ENCODE measurements at places on chromosomes 16 and 17. TPM values are rescaled to one million over a fixed set of nuclear protein-coding genes. Genes with fewer than 3 reads are reported as not detected.

Gene KIF2B
- total RNA-seq, result not detected

Gene ZDHHC1
- total RNA-seq, result 9.1 TPM

Gene MYH4
- not detected for total RNA-seq

Gene MPP3
- 19.5 TPM for total RNA-seq

Gene CBX2
- 28.3 TPM for total RNA-seq

Gene NOG
- total RNA-seq, result 0.25 TPM

Gene CBFA2T3
- total RNA-seq, result 19.1 TPM

Gene SLC38A8
- total RNA-seq, result not detected

Gene JMJD8
- 121 TPM for total RNA-seq

Gene ZNF207
- total RNA-seq, result 181 TPM

Gene DNAAF8
- 1.0 TPM for total RNA-seq

Gene KIAA0753
- total RNA-seq, result 18.3 TPM

Gene CCDC47
- total RNA-seq, result 117 TPM

Gene GALNS
- 44.6 TPM for total RNA-seq

Gene ABCA3
- total RNA-seq, result 5.4 TPM

Gene TBC1D28
- total RNA-seq, result not detected

Gene CNTD1
- not detected for total RNA-seq

Gene ADGRG3
- not detected for total RNA-seq

Gene CCL4
- total RNA-seq, result 1.2 TPM

Gene MT1G
- 1.2 TPM for total RNA-seq

Data from HCT116 (cell line).